Glutamatergic neuron (in vitro differentiated cells): ENCODE measurements at places on chromosomes 1 and 21. TPM values are rescaled to one million over a fixed set of nuclear protein-coding genes. Genes with fewer than 3 reads are reported as not detected.

DNA sequence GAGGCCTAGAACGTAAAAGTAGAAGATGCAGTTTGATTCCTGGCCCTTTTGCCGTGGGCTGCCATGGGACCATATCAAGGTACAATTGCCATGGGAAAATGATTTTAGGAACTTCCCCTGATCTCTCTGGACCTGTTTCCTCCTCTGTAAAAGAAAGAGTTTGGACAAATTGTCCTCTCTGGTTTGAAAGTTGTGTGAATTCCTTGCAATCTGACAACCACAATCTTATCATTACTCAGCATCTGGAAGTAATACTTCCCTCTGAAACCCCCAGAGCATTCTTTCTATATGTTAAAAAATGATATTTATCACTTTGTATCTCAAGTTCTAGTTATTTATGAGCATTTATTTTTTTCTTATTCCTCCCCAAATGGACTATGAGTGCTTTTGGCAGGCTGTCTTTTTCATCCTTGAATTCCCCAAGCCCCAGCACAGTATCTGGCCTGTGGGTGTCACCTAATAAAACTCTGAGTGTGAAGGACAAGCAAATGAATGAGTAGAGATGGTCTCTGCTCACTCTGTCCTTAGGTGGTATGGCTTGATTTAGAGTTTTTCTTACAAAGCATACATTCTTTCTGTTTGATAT is 181.1 kb downstream of the DYRK1A start:
- no peak for DNase-seq

- no peak for DNase-seq
Measured at GRCh38 chr1:180911640-180912191, 981 bp upstream of the KIAA1614 start.

DNA sequence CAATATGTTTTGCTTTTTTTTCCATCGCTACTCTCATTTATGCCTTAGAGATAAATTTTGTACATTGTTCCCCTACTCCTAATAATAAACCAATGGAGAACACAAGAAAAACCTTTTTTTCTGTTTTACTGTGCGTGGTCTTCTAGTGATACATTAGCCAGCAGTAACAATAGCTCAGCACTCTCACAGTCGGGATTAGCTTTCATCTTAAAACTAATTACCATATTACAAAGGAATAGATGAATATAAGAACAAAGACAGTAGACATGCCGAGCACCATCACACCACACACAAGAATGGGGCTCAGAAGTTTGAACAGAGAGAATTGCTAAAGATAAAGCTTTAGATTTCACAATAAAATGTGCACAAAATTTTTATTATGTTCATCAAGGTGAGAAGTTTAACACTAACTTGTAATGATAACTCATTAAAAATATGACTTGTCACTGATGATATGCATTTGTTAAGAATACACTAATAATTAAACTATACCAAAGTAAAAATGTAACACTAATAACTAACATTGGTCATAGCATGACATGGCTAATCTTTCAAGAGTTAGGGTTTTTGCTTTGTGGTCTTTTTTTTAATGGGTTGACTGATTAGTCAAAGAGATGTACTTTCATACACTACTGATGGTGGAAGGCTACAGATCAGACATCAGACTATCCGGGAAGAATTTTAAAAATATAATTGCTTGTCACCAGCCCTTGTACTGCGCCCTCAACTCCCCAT is 61.8 kb downstream of the EXTL2 start:
- DNase-seq = no peak

- no peak for DNase-seq
Measured at GRCh38 chr21:37429356-37429755, 62.8 kb downstream of the DYRK1A start.

The FCN3 gene
- not detected for total RNA-seq

- no peak for DNase-seq
Measured at GRCh38 chr1:29602203-29602602, 365.9 kb downstream of the PTPRU start.

- no peak for DNase-seq
Measured at GRCh38 chr1:163531345-163531744, 209.6 kb downstream of the NUF2 start.

- no peak for DNase-seq
Measured at GRCh38 chr1:162328512-162328911, 48.1 kb downstream of the SPATA46 start.

The OXCT2 gene
- total RNA-seq = 0.37 TPM

- no peak for DNase-seq
Measured at GRCh38 chr1:78045563-78045925, 222 bp upstream of the GIPC2 start.
